ENCODE measurements at places on chromosomes 7 and 10.
A peak's percentile ranks its signal among the peaks of the same experiment; 100 is the strongest.

GRCh38 chr10:62384057-62384446 is 9.9 kb downstream of the ZNF365 start:
- DNase-seq: peak; percentile 75

DNA sequence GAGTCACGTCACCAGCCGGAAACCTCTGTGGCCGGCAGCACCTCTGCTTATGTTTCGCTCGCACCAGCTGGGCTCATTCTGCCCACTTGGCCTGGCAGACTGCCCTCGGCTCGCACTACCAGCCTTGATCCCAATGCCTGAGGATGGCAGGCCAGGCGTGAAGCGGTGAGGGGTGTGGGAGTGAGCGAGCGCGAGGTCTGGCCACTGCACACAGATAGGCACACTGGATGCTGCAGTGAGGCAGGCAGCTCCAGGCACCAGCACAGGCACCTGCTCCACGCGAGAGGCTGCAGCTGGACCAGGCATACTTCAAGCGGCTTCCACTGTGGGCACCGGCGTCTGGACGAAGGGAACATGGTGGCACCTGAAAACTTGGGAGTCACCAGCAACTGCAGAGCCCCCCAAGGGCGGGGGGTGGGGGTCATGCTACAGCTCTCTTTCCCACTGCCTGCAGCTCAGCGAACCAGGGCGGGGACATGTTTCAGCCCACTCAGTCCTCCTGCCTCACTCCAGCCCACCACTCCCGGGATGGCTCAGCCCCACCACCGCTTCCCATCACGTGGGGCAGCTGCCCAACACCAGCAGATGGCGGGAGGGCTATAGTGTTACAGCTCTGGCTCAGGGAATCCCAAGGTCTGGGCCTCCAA is 5.4 kb upstream of the DMTF1 start:
- no peak for DNase-seq

- DNase-seq: no peak
These were observed 7.3 kb upstream of the ABLIM1 start for GRCh38 chr10:114665406-114665805.

DNA sequence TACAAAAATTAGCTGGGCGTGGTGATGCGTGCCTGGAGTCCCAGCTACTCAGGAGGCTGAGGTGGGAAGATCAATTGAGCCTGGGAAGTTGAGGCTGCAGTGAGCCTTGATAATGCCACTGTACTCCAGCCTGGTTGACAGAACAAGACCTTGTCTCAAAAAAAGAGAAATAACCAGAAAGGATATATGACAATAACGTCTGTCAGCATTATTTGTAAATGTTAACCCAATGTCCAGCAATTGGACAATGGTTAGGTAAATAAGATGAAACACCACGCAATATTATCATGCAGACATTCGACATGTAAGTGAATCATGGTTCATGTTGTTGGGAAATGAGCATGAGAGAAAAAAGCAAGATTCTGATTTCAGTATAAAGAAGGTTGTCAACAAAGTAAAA is 44.6 kb upstream of the SEPHS1 start:
- no peak for DNase-seq

DNA sequence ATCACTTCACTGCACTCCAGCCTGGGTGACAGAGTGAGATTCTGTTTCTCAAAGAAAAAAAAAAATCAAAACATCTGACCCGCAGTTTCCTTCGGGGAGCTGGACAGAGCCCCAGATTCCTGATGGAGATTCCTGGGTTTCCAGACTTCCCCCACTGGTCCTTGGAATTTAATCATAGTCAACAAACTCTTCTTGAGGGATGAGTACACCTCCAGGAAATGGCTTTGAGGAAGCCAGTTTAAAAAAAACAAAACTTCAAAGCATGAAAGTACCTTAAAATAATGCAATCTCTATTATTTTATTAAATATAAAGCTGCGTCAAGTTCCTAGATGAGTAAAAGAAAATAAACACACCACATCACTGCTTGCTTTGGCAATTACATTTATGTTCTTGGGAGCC is 1.2 kb upstream of the MAD1L1 start:
- no peak for DNase-seq

All from fibroblast of skin of right quadriceps (primary cell).